WERI-Rb-1 (cell line): ENCODE measurements at places on chromosomes 4 and X.

DNA sequence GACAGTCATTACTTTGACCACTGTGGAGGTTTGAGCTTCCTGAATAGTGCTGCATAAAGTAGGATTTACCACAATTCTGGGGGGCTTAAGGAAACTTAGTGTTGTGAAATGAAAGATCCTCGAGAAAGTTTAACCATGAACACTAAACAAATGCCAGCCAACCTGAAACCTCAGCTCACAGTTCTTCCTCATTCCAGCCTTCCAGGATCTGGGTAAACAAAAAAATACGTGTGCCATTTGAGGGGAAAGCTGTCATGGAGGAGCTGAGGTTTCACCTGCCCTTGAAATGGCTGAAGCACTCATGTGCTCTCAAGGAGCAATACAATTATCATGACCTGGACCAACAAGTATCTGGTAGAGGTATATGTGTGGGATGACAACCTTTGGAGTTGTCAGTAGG is 142.7 kb downstream of the NPNT start:
- DNase-seq, result no peak

- DNase-seq, result no peak
These were observed 107.6 kb downstream of the AFAP1 start for GRCh38 chr4:7831858-7832730.

- DNase-seq, result no peak
These were observed 18.8 kb downstream of the SLC7A11 start for GRCh38 chr4:138223231-138223910.

GRCh38 chrX:154019061-154019621 is 561 bp downstream of the IRAK1 start:
- no peak for DNase-seq

DNA sequence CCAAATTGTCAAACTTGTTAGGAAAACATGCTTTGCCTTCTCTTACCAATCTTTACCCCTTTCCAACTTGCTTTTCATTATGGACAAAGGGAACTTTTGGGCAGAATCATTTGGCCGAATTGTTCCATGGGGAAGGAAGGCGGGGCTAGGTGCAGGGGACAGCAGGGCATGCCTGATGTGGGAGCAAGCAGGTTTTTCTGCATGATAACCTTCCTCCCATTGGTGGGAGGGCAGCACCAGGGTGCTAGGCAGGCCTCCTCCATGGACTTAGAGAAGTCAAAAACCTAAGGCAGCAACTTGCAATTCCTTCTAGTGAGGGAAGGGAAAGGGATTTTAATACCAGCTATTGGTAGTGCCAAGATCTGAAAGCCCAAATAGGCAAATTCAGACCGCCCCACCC is 260.5 kb downstream of the MAPK10 start:
- no peak for DNase-seq

- DNase-seq, result no peak
These were observed 57.0 kb upstream of the SLC25A4 start for GRCh38 chr4:185086053-185086452.

DNA sequence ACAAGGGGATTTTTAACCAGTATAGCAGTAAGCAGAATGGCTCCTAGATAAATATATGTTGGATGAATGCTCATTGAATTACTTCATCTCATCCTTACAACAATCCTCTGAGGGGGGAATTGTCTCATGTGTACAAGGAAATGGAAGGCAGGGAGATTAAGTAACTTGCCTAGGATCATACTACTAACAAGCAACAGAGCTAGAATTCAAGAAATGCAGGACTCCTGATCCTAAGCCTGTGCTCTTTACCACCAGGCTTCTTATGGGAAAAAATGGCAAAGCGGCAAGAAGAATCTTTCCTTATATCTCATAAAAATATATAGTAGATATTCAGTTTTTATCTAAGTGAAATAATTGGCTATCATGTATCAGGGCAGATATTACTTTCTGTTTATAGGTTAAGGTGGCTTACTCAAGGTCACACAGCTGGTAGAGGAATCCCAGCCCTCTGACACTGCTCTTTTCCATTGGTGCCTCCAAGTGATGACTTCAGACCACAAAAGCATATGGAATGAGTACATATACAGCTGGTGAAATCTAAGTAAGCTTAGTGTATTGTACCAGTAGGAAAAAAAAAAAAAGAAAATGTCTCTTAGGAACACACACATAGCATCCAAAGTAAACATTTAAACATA is 2.1 kb downstream of the ABHD18 start:
- DNase-seq, result no peak
